ENCODE measurements at places on chromosomes 12 and 14.

- DNase-seq, result no peak
These were observed 98.7 kb downstream of the PHETA1 start for GRCh38 chr12:111270239-111270638.

GRCh38 chr12:133234971-133235370 lies 706 bp downstream of the ANHX start:
- no peak for DNase-seq

- no peak for DNase-seq
These were observed 348.0 kb downstream of the RAD51B start for GRCh38 chr14:68167383-68168087.

DNA sequence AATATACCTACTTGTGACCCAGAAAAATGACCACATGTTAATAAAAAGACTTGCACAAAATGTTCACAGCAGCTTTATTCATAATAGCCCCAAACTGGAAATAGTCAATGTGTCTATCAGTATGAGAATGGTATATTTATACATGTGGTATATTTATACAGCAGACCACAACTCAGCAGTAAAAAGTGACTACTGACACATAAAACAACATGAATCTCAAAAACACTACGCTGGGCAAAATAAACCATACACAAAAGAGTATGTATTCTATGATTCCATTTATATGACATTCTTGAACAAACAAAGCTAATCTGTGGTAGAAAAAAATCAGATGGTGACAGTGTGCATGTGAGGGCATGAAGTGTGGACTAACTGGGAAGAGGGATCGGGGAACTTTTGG lies 35.1 kb downstream of the ARF6 start:
- DNase-seq, result no peak

DNA sequence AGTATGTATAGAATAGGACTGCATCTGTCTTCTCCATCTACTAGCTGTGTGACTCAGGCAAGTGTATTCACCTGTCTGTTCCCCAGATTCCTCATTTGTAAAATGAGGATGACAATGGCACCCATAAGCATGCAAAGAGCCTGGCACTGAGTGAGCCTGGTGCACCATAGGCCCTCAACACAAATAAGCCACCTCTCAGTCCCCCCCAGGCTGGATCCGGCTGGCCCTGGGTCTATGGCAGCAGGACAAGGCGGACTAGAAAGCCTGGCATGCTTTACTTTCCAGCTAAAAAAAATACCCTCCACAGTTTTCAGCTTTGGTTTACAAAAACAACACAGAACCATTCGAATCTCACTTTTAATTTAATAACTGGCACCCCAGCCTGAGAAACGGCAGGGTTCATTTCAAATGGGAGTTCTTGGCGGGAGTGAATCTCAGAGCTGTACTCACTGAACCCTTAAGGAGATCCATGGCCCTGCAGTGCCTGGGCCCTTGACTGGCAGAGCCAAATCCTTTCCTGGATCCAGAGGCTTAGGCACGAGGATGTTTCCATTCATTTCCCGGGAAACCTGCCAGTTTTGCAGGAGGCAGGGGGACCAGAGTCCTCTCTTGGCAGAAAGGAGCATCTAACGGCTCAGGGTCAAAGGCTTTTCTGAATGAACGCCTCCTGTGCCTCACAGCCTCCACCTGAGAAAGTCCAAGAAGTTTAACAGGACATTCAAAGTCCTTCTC lies 17.7 kb downstream of the SYNE3 start:
- no peak for DNase-seq

- no peak for DNase-seq
These were observed 5.6 kb downstream of the TNFRSF1A start for GRCh38 chr12:6336079-6336888.

DNA sequence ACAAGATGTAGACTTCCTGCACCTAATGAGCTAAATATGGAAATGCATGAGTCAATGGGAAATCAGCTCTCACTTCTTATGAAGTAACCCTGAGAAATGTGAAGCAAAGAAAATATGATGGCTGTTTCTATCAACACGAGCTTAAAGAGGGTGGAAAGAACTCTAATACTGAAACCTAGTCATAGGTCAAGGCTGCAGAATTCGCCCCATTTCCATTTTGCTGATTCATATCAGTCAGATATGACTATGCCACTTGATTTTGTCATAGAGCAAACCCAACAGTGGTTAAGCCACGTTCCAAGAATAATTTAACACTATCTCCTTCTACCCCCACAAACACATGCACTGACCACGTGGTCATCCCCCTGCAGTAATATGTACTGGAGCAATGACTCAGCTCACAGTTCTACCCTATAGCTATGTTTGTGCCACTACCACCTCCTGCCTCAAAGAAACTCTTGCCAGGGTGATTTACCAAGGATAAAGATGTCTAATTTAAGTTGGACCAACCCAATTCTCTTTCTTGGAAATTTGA lies 157.5 kb downstream of the TMTC3 start:
- no peak for DNase-seq

DNA sequence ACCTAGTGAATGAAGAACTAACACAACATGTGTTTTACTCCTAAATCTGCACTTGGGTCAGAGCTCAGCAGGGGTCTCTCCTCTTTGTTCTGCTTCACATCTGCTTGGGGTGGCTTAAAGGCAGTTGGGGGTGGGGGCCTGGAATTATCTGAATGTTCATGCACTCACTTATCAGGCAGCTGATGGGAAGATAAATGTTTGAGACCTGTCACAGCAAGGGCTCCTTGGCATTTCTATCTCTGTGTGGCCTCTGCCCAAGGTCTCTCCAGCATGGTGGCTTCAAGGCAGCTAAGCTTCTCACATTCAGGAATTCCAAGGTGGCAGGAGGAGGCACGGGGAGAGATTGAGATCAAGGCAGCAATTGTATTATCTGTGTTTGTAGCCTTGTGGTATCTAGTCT lies 6.4 kb upstream of the HMGA2 start:
- no peak for DNase-seq

DNA sequence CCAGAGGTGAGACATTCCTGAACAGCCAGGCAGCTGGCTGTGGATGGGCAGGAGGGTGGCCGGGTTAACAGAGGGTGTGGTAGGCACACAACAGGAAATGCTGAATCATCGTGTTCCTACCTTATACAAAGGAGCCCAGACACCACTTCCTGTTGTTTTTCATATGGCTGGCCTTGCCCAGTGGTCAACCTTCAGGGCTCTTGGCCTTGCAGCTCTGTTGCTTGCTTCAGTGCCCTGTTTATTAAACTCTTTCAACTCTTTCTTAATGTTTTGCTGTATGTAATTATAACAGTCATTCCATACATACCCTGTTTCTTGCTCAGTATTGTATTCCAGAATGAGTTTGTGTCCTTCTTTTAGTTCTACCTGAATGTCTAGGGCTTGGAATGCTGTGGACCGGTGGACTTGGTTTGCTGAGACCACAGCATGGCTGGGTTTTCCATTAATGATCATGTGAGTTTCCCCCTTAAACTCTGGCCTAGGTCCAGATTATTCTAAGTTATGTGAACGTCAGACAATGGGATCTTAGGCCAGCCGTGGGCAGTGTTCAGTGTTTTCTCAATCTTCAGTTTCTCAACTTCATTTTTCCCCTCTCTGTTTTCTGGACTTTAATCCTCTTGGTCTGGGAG lies 11.9 kb downstream of the CFAP54 start:
- DNase-seq, result peak; percentile 6

GRCh38 chr12:112283546-112283945 lies 98.7 kb downstream of the HECTD4 start:
- no peak for DNase-seq

DNA sequence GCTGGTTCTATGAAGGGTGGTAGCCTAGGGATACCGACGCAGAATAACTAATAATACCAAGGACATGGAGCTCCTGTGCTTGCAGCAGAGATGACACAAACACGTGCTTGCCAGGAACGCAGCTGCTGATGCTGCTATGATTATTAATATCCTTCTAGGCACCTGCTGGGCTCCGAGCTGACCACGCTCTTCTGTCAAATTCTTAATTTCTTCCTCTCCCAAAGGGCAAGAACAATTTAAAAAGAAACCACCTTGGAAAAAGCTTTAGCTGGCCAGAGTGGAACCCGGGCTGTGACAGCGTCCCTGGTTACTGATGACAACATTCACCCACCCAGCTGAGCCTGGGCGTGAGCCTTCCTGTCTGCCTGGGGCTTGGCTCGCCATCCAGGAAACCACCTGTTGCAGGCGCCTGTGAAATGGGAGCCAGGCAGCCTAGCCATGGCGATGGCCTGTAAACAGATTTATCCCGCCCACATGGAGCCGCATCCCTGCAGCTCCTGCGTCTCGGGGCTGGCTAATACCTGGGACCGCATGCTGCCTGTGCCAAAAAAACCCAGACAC lies 28.8 kb downstream of the CLMN start:
- DNase-seq, result peak; percentile 83

DNA sequence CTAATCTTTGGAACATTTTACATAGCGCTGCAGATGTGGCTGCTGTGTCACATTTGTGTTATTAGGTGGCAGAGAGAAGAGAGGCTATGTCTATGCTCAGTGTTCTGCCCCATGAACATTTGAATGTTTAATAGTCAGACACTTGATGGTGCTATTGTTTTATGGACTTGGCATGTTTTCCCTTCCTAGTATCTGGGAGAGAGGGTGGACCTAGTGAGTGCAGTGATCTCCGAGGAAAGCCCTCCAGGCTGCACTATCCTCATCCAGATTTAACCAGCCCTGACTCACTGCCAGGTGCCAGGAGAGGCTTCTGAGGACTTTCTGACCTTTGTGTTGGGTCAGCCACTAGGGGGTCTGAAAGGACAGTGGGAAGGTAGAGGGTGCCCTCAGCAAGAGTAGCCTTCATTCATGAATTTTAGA lies 24.3 kb downstream of the ZFC3H1 start:
- no peak for DNase-seq

- peak; percentile 86 for DNase-seq
These were observed 37.7 kb upstream of the CRY1 start for GRCh38 chr12:107130830-107131611.

DNA sequence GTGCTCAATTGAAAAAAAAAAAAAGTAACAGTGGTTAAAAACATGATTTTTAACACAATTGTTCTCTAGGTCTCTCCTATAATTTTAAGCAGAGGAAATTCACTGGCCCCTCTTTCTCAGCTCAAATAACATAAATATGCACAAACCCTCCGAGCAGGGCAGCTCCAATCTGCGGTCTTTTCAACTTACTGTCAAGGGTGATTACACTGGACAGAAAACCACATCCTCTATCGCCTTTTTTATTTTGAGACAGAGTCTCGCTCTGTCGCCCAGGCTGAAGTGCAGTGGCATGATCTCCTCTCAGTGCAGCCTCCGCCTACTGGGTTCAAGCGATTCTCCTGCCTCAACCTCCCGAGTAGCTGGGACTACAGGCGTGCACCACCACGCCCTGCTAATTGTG lies 16.5 kb upstream of the GABARAPL1 start:
- DNase-seq, result no peak

DNA sequence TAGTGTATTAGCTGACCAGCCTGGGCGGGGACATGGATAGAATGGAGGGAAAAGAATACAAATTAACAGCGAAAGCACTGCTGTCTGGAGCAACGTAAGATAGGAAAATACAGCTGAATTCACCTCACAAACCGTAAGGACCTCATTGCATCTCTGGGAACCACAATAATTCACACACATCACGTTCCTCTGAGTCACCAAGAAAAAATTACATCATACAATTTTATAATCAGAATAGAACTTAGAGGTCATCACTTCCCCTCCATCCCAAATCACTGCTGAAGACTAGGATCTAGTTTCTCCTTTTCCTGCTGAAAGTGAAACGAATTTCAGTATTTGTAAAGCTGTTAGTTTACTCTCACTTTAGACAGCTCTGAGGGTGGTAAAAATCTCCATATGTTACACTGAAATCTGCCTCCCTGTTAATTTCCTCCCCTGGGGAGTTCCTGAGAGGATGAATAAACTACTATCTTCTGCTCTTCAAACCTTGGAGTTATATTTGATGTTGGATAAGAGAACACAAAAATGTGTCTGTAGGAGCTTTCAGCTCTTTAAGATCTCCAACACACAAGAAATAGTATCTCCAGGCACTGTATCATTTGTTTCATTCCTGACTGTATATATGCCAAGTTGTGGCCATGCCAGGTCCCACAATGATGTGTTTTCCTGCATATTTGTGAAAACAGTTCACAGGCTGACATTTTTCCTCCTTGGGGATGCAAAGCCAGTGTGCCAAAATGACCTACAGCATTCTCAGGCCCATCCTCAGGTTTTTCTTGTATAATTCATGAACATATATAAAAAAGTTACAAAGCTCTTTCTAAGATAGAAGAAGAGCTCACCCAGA lies 63.8 kb upstream of the SSTR1 start:
- no peak for DNase-seq

- DNase-seq, result no peak
These were observed 1.5 kb downstream of the L3HYPDH start for GRCh38 chr14:59482541-59483331.

DNA sequence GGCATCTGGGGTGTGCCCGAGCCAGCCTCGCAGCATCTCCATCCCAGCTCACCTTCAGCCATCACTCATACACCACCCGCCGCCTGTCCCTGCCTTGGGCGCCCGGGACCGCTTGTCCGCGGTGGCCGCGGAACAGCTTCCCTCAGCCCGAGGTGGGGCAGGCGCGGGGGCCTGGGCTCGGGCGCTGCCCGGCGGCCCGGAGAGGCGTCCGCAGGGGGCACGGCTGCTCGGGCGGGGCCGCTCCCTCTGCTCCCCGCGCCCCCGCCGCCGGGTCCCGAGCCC lies 430 bp downstream of the SLC41A2 start:
- peak; percentile 64 for DNase-seq

- DNase-seq, result no peak
These were observed 17.1 kb downstream of the GSC start for GRCh38 chr14:94752591-94753436.

GRCh38 chr14:98345161-98345560 lies 926.8 kb downstream of the BCL11B start:
- no peak for DNase-seq

GRCh38 chr12:9587987-9588600 lies 19.6 kb downstream of the KLRB1 start:
- no peak for DNase-seq

- DNase-seq, result peak; percentile 47
These were observed 278.3 kb downstream of the NRXN3 start for GRCh38 chr14:78448164-78449094.

DNA sequence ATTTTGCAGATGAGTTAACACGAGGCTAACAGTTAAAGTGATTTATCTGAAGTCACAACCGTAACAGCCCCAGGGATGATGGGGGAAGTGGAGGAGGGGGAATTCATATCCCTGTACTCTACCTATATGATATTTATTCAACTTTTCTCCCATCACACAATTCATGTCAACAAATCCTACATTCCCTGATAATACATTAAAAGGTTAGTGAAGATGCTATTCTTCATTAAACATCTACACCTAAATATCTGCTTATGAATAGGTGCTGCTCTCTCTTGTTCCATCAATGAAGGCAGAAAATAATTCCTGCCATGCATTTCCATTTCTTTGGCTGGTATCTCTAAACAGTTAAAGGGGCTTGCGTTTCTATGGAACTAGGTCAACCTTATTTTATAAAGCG lies 6.8 kb downstream of the YBX3 start:
- DNase-seq, result no peak

GRCh38 chr12:57535764-57536596 lies 11.0 kb downstream of the DCTN2 start:
- DNase-seq, result no peak
